ENCODE measurements at places on chromosomes 3 and 15. TPM values are rescaled to one million over a fixed set of nuclear protein-coding genes. Genes with fewer than 3 reads are reported as not detected.

- DNase-seq: no peak
These were observed 122.7 kb downstream of the MEIS2 start for GRCh38 chr15:36977659-36978058.

DNA sequence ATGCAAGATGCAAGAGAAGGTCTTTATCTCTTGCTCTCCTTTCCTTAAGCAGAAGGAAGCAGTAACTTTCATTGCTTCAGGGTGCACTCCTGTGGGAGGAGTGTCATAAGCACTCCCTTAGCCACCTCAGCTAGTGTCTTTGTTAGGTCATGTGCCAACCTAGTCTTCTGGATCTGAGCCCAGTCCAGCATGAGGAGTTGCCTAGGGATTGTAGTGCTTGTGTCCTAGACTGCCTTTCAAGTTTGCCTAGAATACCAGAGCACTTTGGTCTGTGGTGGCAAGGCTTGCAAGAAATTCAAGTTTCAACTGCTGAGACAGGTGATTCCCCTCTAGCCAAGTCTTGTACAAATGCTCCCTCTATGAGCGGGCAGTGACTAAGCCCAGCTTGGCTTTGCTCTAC lies 633.6 kb downstream of the ZNF385D start:
- DNase-seq: no peak

DNA sequence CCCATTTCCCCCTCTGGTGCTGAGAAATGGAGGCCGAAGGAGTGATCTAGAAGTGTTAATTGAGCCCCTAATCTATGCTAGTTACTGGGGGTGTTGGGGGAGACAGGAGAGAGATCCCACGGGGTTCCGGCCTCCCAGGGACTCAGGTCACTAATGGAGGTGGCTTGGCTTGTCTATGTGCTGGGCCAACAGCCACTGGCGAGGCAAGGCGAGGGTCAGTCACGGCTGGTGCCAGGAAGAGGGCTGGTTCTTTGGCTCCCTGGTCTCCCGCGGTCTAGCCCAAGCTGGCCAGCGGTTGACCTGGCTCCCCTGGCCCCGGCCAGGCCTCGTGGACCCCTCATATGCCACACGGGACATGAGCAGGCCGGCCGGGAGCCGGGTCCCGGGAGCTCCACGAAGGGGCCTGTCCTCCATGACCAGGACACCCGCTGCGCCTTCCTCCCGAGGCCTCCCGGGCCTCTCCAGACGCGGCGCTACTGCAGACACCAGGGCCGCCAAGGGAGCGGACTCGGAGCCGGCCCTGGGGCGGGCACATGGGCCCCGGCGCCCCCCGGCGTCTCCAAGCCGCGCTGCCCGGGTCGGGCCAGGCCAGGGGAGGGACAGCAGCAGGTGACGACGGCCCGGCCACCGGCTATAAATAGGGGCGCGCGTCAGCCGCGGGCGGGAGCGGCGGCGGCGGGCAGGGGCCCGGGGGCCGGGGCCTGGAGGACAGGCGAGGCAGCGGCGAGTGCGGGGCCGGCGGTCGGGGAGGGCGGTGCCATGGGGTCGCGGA lies at the start of gene ALPK3:
Gene ALPK3, plus strand, starts transcription at position 663 of the 772 bp plus-strand sequence. Its CDS starts 97 bp downstream, at position 760.
- DNase-seq: peak; percentile 80

DNA sequence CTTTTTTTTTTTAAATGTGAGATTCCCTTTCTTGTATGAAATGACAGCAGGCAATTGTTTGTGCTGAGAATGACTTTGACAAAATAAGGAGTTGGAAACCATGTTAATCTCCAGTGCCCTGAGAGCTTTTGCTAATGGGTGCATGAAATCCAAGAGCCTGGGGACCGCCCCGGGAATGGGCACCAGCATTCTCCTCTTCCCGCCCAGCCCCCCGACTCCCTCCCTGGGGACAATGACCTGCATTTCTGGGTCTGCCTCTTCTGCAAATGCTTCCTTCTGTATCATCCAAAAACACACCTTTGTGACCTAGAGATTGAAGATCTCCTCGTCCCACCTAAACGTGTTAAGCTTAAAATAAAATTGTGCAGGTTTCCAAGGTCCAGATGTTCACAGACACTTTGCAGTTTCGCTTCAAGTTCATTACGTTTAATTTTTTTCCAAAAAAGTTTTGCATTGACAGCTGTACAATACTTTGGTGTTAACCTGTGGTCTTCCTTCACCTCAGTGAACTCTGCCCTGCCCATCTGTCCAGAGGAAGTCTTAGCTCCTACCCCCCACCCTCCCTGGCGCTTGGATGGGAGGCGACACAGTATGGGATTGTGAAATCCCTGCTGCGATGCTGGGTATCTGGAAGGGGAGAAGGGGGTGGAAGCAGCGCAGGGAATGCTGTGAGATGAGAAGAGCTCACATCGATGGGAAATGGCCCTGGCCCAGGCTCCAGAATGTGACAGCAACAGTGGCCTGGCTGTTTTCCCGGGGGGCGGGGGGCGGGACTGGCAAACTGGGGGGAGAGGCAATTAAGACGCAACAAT lies 50.1 kb downstream of the TLE3 start:
- DNase-seq: peak; percentile 30

DNA sequence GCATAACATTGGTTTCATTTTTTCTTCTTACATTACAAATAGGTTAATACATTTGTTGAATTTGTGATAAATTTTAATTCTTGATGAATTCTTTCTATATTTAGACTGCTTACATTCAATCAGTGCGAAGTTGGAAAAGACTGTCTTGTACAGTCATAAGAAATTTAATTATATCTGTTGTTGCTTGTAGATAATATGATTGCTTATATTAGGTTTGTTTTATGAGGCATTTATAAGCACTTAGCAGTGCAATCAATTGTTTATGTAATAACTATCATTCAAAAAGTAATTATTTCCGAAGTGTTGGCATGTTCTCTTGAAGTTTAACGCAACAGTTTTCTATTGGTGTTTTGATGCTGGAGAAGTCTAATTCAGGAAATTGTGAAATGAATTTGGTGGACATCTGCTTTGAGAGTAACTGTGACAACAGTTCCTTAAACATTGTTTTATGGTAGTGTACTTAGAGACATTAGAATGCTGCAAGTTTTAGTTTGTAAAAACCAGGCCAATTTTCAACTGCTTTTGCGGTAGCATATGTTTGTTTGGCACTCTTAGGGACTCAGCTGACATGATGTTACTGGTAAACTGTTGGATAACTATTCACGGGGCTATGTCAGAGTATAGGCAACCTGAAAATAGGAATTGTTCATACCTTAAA lies 99.7 kb downstream of the NAALADL2 start:
- no peak for DNase-seq

DNA sequence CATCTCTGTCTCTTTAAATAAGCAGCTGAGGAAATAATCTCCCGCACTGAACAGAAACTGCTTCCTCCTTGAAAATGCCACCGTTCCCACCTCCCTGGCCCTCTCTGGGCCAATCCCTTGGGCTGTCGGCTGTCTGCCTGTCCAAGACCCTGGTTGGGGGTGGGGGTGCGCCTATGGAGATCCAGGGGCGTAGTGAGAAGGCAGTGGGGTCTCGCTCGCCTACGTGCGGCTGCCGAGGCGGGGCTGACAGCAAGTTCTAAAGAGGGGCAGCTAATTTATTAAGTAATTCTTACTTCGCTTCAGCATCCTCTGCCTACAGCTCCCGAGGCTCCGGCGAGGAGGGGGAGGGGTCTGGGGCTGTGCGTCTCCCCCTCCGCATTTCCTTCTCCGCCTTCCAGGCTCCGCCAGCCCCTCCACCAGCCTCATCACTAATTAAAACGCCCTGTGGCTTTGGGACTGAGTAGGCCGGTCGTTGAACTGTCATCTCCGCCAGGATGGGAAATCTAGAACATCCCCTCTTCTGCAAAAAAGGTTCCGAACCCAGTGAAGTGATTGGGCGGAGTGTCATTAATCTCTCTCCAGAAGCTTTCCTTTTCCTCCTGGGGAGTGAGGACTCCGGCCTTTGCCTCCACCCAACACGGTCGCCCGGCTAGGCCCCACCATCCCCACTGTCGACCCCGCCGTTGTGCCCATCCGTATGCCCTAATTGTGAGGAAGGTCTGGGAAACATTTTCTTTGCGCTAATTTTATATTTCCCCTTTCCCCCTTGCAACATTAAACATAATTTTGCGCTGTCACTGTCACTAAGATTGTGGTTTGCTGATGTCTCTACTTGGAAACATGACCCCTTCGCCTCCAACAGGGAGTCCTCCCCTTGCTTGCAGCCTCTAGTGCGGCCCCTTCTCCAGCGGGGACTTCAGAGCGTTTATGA lies 16.9 kb downstream of the NR2F2 start:
- DNase-seq: peak; percentile 91

Gene TMCO5A
- total RNA-seq: not detected

Gene PRICKLE2
- total RNA-seq: 22.9 TPM

Gene CP
- 72.1 TPM for total RNA-seq

Gene CSTA
- total RNA-seq: 4.6 TPM

Gene GPR160
- total RNA-seq: 24.9 TPM

Gene ITIH1
- total RNA-seq: 0.22 TPM
